ENCODE measurements at places on chromosomes 7 and 10. TPM values are rescaled to one million over a fixed set of nuclear protein-coding genes. Genes with fewer than 3 reads are reported as not detected.

NUB1 gene
- total RNA-seq: 46.2 TPM

- no peak for DNase-seq
Observed at GRCh38 chr7:47420122-47420780, 161.7 kb downstream of the TNS3 start.

FIS1 gene
- 204 TPM for total RNA-seq

DNA sequence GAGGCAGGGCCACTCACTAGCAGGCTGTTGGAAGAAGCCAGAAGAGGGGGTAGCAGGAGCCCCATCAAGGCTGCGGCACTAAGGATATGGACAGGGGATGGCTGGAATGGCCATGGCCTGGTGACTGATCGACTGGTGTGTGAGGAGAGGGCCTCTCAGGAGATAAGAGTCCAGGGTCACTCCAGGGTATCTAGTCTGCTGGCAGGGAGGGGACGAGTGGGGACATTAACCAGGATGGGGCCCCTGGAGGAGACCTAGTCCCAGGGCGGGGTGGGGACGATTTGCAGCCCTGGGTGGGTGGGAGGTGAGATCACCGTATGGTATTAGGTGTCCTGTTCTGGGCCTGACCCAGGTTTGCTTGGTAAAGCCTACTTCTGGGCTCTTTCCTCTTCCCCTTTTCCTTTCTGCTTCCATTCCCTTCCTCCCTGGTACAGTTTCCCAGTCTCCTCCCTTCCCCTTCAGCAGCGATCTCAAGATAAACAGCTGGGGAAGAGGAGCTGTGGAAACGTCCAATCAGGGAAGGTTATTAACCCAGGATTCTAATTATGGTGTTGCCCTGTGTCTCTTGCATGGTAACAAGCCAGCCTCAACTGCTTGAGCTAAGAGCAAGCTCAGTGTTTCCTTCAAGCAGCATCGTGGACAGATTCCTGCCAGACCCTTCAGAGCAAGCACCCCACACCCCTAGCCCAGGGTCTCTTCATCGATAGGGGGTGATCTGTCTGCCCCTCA, 233.2 kb downstream of the RPS24 start:
- DNase-seq: no peak

DNA sequence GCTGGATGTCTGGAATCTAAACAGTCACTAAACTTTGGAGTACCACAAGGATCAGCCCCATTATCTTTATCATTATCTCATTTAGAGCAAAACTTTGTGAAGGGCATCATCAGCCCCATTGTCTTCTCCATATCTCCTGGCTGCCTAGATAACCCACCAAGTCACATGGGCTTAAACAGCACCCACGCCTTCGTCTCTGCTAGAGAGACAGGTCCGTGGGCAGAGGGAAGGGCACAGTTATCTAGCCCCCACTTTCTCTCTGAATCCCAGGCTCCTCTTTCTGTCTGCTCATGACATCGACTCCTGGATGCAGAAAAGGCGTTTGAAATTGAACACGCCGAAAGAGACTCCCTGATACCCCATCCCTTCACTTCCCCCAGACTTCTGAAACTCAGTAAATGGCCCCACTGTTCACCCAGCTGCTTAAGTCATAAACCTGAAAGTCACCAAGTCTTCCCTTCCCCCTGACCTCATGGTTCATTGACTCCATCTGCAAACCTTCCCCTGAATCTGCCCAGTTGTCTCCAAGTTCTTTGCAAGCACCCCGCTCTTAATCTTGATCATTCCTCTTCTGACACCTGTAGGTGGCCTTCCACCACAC, 20.9 kb upstream of the PARD3 start:
- DNase-seq: no peak

DNA sequence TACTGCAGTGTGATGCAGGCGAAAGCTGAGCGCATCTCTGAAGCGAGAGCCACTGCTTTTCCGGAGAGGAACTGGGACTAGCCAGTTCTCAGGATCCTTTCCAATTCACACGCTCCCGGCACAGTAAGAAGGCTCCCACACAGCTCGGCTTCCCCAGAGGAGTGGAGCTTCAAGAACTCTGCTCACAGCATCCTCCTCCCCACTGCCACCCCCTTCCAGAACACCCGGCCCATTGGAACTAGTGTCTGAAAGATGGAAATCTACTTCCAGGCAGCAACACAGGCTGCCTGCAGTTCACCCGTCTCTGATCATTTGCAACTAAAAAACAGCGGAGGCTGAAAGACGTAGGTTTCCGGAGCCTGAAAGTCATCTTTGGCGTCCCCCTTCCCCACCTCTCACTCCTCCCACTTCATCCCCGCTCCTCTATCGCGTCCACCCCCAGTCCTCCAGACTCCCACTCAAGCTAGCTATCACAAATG, at the start of gene DGKB:
Gene DGKB (minus strand): TSS at position 163 of the 479 bp plus-strand sequence.
- DNase-seq: no peak

DNA sequence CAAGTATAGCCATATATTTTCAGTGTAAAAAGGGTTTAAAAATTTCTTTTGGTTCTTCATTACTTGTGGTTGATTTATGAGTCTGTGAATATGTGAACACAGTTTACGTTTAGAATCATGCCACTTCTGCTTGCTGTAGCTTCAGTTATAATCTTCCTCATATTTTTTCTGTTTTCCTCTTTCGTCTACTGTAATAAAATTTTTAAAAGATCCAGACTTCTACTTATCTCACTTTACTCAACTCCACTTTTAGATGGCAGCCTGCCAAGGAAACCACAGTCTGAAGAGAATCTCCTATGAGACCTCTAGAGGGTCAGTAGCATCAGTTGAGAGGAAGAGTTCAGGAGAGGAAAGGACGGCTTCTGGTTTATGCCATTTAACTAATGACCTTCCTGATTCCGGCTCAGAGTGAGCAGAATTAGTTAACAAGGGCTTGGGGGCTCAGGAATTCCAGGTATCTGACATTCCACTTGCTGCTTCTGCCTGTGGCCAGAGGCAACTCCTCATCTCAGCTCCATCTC, 21.4 kb downstream of the CREB5 start:
- no peak for DNase-seq

MMP21 gene
- total RNA-seq: not detected

DNA sequence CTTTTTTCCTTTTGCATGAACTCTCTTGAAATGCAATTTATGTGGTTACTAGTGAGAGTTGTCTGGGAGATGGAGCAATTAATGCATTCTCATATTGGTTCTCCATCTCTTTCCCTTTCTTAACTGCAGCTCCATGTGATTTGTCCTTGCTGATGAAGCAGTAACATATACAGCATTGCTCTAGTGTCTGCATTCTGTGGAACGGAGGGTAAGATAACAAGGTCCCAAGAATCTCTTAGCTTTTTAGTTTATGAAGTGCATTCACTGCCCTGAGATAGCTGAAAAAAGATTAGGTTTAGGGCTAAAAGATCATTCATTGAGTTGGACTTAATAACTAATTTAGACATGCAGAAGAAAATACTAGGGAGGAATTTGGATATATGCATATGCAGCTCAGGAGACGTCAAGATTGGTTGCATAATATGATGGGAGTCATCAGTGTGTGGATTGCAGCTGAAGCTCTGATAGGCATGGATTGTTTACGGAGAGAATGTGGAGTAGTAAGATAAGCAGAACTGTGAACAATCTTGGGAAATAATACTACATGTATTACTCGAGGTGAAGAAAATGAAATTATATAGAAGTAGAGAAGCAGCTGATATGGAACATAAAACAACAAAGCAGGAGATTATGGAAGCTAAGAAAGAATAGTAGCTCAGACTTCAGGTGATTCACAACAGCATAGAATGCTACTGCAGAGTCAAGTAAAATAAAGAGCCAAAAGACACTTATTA, 404.7 kb downstream of the ARL4A start:
- DNase-seq: no peak

CYP3A7 gene
- not detected for total RNA-seq

DNA sequence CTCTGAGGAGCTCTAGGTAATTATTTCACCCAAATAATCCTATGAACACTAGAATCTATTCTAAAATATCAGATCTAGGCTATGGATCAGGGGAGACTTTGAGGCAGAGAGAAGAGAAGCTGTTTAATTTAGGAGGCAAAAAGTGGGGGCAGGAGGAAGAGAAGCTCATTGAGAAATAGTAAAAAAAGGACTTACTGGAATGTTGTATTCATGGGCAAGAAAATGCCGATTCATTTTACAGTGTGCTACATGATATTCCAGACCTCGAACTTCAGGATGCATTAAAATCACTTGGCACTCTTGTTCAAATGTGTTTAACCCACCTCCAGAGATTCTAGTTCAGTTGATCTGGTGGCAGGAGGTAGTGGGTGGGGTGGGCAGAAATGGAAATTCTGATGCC, 109.5 kb upstream of the ITGB1 start:
- no peak for DNase-seq

SRRM3 gene
- total RNA-seq: 9.8 TPM

GRCh38 chr10:100600218-100600617, 64.5 kb downstream of the HIF1AN start:
- DNase-seq: no peak

DNA sequence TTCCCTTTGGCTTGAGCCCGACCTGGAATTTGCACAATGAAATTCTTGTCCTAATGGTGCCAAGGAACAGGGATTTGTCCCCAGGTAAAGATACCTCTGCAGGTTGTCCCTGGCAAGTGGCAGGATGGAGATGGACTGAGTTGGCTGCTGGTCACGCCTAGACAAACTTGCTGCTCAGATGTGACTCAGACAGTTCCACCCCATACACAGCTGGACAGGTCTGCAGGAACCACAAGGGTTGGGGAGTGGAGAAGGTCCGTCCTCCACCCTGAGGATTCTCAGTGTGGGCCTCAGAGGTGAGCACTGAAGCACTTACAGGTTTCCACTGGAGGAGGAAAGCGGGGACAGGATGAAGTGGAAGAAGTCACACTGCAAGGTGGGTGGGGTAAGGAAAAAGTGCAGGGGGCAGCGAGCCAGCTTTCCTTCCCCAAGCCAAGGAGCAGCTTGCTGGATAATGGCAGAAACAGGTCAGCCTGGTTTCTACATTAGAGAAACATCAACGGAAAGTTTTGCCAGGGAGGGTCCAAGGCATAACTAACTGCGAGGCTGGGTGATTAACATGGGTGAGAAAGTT, 20.5 kb downstream of the ITPRIP start:
- DNase-seq: no peak

CFAP46 gene
- not detected for total RNA-seq

GRCh38 chr7:158372400-158373342, 215.0 kb downstream of the PTPRN2 start:
- DNase-seq: no peak

DNA sequence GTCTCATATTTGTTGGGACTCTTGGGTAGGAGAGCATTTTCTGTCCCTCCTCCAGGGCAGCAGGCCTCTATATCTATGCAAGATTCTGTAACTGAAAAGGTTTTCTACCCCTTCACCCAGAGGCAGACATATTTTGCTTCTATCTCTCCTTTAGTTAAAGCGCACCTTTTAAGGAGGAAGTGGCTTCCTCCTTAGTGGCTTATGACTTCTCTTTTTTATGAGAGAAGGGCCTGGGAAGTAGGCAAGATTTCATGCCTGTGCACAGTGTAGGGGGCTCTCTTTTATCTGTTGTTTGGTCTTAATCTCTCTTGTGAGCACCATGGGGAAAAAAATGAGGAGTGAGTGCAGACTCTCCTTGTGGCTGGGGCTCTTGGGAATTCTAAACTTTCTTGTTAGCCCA, 122.1 kb downstream of the LRMDA start:
- no peak for DNase-seq

GRCh38 chr10:114389426-114389825, 14.9 kb downstream of the AFAP1L2 start:
- DNase-seq: no peak

- DNase-seq: no peak
Observed at GRCh38 chr7:72504061-72504706, 92.0 kb upstream of the CALN1 start.

GRCh38 chr7:98777051-98777450, 92.8 kb downstream of the TMEM130 start:
- no peak for DNase-seq

INHBA gene
- 2.2 TPM for total RNA-seq

- DNase-seq: no peak
Observed at GRCh38 chr10:70673043-70673928, 980 bp downstream of the ADAMTS14 start.

DNA sequence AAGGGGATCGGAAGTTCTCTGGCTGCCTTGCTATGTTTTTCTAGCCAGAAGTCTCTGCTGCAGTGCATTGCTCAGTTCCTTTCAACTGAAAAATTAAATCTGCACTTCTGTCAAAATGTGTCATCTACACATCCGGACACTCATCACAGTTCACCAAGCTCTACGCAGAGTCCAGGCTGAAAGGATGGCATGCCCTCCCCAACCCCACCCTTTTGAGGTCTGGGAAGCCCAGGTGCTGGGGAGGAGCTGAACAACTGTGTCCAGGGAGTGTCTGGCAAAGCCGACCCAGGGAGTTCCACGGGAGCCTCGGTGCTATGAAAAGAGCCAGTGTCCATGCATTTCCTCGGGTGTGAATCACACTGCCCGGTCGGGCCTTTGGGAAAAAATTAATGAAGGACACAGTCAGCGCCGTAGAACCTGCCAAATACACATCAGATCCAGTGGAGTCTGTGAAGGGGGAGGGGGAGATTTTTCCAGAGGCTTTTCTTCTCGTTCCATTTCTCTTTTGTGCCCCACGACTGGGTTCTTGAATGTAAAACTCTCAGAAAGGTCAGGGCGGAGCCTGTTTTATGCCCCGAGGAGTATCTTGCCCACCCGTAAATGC, 757 bp upstream of the PALS2 start:
- DNase-seq: peak; percentile 90

- DNase-seq: no peak
Observed at GRCh38 chr7:142611566-142612236, 137.6 kb upstream of the PRSS1 start.

DNA sequence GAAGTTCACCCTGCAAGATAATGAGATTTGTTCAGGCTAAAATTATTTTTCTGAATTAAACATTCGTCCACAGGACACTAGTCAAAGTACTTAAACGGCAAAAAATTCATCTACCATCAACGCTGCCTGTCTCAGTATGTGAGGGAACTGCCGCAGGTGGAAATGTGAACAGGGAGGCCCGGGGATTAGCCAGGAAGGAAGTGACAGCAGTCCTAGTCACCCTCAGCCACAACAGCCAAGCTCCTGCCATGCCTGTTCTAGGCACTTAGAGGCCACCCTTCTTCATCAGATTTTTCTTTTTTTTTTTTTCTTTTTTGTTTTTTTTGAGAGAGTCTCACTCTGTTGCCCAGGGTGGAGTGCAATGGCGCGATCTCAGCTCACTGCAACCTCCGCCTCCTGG, 9.4 kb downstream of the NUDT5 start:
- no peak for DNase-seq

USP6NL gene
- 23.3 TPM for total RNA-seq

RARRES2 gene
- 305 TPM for total RNA-seq
